CD8-positive, alpha-beta T cell (primary cell): ENCODE measurements at places on chromosomes 3 and 15. TPM values are rescaled to one million over a fixed set of nuclear protein-coding genes. Genes with fewer than 3 reads are reported as not detected.

Gene ADAMTS9
- not detected for total RNA-seq

Gene ABTB1
- total RNA-seq = 86.0 TPM

Gene HES1
- 0.92 TPM for total RNA-seq

Gene EFCC1
- 0.17 TPM for total RNA-seq

Gene AGBL1
- total RNA-seq = not detected

Gene SIN3A
- 133 TPM for total RNA-seq

Gene NUTM1
- not detected for total RNA-seq

Gene LCTL
- total RNA-seq = not detected

Gene TEX9
- total RNA-seq = 1.7 TPM

Gene STAC
- total RNA-seq = not detected

Gene NUP210
- 80.6 TPM for total RNA-seq

Gene PSTPIP1
- total RNA-seq = 88.0 TPM

Gene FANCI
- total RNA-seq = 6.3 TPM

Gene GOLGA6L7
- total RNA-seq = not detected

Gene SEC61A1
- 125 TPM for total RNA-seq

Gene CASR
- not detected for total RNA-seq

Gene NEDD4
- 0.89 TPM for total RNA-seq

Gene CDHR4
- not detected for total RNA-seq

Gene STXBP5L
- not detected for total RNA-seq

Gene ACKR2
- 0.44 TPM for total RNA-seq

Gene RARRES1
- total RNA-seq = not detected

Gene TRAIP
- 5.5 TPM for total RNA-seq

Gene SETD5
- 58.9 TPM for total RNA-seq

Gene A4GNT
- not detected for total RNA-seq

Gene TLR9
- total RNA-seq = 0.33 TPM

Gene GABRR3
- total RNA-seq = not detected

Gene LRCH3
- 37.1 TPM for total RNA-seq

Gene PPIB
- total RNA-seq = 156 TPM

Gene SEC22C
- 75.2 TPM for total RNA-seq

Gene CPN2
- not detected for total RNA-seq

Gene BNIP2
- 107 TPM for total RNA-seq

Gene SERP1
- total RNA-seq = 151 TPM

Gene GNAT1
- 0.28 TPM for total RNA-seq

Gene CCDC33
- not detected for total RNA-seq

Gene CRBN
- total RNA-seq = 143 TPM

Gene CCR9
- 23.4 TPM for total RNA-seq

Gene TMC3
- total RNA-seq = not detected

Gene HTR3E
- total RNA-seq = not detected

Gene CLRN1
- not detected for total RNA-seq

Gene NLGN1
- total RNA-seq = not detected

Gene STX19
- not detected for total RNA-seq

Gene ZNF770
- 37.7 TPM for total RNA-seq

Gene TGM5
- not detected for total RNA-seq
